ENCODE measurements at places on chromosomes 12 and 14.

DNA sequence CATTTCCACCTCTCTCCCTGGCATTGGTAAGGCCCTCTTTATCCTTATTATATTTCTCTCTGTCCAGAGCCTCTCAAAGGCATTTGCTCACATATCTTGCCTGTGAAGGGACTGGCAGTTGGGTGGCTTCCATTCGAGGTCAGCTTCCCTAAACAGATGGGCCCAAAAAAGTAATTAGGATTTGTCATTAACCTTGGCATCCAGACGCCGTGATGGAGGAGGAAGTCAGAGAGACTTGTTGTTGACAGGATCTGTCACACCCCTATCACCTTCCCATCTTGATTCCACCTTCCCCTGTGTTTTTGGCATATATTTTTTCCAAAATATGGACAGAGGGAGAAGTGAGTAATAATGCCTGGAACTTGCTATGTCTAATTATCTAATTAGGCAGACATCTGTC is 54.0 kb upstream of the OAS1 start:
- DNase-seq, result no peak

- no peak for DNase-seq
Observed at GRCh38 chr14:23307146-23307530, 505 bp downstream of the BCL2L2 start.

GRCh38 chr14:35052637-35053036 is 6.6 kb downstream of the FAM177A1 start:
- no peak for DNase-seq

- DNase-seq, result no peak
Observed at GRCh38 chr14:43525658-43526057, 981.4 kb downstream of the FSCB start.

DNA sequence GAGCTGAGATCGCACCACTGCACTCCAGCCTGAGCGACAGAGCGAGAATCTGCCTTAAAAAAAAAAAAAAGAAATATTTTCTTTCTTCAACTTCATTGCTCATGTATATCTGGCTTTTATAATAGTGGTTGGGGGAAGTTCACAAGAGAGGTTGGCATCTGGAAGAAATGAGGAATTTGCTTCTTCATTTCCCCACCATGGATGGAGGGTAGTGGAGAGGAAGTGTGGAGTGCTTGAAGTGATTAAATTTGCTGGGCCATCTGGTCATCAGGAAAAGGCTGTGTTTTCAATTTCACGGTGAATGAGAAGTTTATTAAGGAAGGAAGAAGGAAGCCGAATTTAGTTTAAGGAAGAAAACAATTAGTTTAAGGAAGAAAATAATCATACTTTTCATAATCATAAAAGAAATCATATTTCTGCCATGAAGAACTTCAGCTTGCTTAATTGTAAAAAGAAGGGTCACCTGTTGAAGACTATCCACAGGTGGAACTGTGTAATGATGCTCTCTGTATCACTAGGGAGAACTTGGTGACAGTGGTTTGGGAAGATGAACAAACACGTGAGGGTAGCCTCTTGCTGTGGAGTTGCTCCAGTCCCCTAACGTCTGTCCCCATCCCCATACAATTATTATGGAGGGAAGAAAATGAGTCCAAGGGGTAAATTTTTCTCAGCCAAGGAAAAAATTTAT is 197.3 kb upstream of the ARHGAP5 start:
- no peak for DNase-seq

Data from stimulated activated CD4-positive, alpha-beta T cell treated with anti-CD3 and anti-CD28 coated beads, Interleukin-4, amount 100 ng/mL, for 1 hour (primary cell).